ENCODE measurements at places on chromosomes 16 and 17.

GRCh38 chr16:85879975-85880831, 18.8 kb upstream of the IRF8 start:
- DNase-seq: peak; percentile 61

- DNase-seq: no peak
These were observed 413.5 kb downstream of the CPPED1 start for GRCh38 chr16:12390074-12390605.

DNA sequence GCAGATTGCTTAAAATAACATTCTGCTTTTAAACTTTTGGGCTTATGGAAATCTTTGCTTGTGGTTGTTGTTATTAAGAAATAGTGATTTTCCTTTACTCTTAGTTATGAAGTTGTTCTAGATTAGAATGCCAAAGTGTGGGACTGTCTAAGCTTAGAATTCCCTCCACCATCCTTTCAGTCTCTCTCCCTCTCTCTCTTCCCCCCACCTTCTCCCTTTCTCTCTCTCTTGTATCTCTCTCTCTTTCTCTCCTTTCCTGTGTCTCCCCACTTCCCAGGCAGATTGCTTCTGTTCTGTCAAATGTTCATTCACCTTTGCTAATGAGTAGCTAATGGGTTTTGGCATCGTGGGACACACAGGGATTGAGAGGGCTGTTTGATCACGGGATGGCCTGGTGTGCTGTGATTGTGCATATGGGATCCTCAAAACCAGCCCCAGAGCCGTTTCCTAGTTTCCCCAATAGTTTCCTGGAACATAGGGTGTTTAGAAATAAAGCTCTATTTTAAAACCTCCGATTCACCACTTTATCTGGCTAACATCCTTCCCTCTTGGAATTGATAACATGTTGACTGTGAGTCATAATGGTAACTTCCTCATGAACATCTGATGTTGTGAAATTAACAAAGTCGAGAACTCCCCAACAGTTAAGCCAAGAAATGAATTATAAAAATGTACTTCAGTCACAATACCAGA, 502.6 kb downstream of the TMEM114 start:
- DNase-seq: no peak

DNA sequence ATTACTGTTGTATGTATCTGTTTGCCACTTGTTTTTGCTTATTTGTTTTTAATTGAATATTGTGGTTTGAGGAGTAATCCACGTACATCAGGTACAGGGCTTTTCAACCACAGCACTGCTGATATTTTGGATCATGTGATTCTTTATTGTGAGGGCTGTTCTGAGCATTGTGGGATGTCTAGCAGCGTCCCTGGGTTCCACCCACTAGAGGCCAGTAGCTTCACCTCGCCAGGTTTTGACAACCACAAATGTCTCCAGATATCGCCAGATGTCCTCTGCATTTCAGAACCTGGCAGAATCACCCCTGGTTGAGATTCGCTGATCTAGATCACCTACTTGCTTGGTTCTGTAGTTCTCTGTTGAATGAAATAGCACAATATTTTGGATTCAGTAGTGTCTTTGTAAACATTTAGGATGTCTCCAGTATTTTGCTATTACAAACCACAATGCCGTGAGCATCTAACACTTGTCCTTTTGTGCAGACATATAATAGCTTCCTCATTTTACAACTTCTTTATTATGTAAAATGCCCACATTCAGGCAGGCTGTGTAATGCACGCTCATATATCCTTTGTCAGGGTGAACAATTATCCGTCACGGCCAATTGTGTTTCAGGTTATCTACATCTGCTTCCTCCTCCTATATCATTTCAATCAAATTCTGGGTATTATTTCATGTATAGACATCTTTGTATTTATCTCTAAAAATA, 380.3 kb downstream of the SNX29 start:
- no peak for DNase-seq

DNA sequence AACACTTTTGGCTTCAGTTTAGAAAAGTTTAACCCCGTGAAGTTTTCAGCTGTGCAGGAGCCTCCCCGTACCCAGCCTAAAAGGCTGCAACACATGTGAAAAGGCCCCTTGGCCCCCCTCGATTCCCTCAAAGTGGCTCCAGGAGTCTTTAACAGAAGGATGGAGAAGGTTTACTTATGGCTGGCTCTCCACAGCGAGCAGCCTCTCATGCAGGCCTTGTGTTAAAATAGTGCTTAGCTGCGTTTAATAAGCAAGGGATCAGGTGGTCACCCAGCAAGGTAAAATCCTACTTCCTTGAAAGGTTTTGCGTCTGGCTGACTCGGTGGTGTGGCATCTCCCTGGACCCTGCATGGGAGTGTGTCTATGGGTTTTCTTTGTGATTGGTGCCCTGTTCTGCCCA, 8.4 kb upstream of the CYLD start:
- no peak for DNase-seq

GRCh38 chr17:48296453-48296852, 133.6 kb downstream of the SKAP1 start:
- DNase-seq: no peak

- DNase-seq: no peak
These were observed 4.0 kb downstream of the NOG start for GRCh38 chr17:56597495-56597990.

GRCh38 chr17:81515530-81516041, 3.0 kb upstream of the ACTG1 start:
- no peak for DNase-seq

DNA sequence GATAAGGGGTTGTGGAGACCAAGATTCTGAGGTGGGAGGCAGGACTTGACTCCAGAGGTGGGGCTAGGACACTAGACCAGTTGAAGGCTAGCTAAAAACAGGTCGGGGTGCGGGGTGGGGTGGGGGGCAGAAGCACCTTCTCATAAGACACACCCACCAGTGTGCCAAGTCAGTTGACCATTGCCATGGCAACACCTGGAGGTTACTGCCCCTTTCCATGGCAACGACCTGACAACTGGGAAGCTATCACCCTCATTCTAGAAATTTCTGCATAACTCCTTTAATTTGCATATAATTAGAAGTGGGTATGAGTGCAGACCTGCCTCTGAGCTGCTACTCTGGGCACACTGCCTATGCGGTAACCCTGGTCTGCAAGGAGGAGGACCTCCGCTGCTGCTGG, 53.9 kb upstream of the ALOX12 start:
- DNase-seq: no peak

GRCh38 chr17:1847191-1847590, 17.4 kb downstream of the RPA1 start:
- DNase-seq: no peak

GRCh38 chr17:30000755-30001257, 59.4 kb downstream of the EFCAB5 start:
- no peak for DNase-seq

GRCh38 chr16:52906281-52906680, 146.4 kb downstream of the CHD9NB start:
- no peak for DNase-seq

DNA sequence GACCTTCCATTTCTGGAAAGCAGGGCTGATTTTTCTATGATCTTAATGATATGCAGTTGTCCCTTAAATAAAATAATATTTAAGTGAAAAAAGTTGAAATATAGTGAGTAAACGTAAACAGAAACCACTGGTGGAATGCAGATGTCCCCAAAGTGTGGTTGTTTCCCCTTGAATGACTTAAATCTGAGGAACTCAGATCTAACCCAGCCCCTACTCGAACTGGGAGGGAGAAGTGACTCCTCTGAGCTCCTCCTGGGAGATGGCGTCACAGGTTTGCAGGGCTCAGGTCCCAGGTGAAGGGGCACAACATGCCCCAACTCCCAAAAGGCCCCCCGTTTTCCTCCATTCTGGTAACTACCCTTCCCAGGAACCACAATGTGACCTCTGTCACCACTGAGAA, 142.8 kb downstream of the IRF8 start:
- DNase-seq: no peak

DNA sequence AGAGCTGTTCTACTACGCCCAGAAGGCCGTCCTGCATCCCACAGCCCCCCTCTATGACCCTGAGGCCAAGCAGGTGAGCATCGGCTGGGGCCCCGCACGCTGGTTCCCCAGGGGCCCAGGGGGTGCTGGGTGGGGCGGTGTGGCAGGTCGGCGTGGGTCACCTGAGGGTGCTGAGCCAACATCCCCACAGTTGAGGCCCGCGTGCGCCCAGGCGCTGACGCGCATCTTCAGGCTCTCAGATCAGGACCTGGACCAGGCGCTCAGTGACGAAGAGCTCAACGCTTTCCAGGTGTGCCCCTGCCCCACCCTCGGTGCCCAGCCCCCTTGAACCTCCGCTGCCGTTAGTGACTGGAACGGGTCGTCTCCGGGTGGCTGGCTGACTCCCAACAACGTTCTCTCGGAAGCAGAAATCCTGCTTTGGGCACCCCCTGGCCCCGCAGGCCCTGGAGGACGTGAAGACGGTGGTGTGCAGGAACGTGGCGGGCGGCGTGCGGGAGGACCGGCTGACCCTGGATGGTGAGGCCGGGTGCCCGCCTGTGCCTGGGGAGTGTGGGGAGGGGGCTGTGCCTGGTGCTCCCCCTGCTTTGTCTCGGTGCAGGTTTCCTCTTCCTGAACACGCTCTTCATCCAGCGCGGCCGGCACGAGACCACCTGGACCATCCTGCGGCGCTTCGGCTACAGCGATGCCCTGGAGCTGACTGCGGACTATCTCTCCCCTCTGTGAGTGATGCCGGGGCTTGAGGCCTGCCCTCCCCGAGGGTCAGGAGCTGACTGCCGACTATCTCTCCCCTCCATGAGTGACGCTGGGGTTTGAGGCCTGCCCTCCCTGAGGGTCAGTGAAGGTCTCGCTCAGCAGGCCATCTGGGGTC, 2.8 kb downstream of the RHOT2 start:
- DNase-seq: no peak

DNA sequence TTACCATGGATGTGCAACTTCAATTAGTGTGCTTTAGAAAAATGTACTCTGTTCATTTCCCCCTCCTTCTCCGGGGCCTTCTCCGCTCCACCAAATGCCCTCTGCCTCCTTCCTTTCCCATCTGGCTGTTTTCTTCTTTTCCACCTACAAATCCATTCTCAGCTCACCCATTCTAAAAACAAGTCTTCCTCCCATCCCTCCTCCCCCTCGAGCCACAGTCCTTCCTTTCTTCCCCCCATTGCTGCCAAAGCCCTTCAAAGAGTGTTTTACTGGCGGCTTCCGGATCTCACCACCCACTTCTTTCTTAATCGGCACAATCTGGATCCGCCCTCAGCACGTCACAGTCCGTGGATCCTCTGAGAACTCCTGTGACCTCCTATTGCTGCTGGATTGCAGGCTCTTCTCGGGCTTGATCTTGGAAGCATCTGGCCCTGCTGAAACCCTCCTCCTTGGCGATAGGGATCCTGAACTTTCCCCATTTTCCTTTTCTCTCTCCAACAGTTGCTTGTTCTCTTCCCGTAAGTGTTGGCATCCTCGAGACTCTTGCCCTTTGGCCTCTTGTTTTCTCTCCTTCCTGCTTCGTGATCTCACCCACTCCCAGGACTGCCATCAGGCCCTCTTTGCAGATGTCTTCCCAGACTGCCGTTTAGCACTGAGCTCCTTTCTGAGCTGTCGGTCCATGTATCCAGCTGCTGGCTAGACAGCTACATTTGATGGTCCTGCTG, 36.0 kb upstream of the FBXO47 start:
- DNase-seq: no peak

DNA sequence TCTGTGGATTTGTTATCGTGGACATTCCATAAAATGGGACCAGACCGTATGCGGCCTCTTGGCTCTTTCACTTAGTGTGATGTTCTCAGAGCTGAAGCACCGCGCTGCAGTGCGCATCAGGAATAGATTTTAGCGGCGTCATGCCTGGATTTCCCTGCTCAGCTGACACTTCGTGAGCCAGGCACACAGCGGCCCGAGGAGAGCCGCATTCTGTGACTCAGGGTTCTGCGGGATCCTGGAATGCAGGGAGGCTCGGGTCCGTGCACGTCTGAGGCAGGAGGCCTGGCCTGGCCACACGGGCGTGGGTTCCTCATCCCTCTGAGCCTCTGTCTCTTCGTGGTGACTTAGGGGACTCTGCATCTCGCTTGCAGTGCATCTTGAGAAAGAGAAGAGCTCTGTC, 13.4 kb downstream of the CBFA2T3 start:
- DNase-seq: no peak

GRCh38 chr17:46158323-46159296, 34.6 kb downstream of the KANSL1 start:
- DNase-seq: no peak

DNA sequence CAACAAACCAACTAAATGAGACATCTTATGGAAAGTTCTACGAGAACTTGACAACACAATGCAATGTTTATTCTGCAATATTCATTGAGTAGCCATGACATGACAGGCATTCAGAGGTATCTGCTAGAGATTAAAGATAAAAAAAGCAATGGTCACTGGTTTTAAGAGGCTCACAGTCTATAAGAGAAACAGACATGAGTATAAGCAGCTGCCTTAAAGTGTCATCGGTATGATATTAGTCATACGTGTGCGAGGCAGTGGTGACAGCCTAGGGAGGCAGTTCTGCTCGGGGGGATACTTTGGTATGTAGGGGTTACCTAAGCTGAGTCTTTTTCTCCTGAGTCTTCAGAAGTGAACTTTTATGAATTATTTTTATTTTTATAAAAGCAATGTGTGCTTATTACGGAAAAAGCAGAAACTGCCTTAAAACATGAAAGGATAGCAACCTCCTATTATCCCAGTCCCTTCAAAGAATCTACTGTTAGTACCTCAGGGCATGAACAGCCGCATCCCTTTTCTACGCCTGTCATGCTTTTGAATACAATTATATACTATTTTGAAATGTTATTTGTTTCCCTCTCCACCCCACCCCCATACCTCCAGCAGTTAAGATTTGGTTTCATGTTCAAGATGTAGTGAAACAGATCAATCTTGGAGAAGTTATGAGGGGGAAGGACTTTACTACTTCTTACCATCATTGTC, 7.7 kb downstream of the ST6GALNAC1 start:
- DNase-seq: no peak

DNA sequence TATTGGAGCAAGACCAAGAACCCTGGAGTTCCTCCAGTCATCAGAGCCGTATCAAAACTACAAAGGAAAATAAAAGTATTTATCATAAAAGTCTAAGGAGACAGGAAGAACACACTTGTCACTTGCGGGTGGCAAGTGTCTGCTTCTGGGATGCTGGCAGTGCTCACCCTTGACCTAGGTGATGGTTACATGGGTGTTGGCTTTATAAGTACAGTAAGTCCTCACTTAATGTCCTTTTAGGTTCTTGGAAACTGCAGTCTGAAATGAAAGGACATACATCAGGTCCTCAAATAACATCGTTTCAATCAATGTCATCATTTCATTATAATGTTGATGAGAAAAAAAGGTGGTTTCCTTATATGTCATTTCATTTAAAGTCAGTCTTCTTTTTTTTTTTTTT, 3.0 kb upstream of the AIPL1 start:
- DNase-seq: no peak

GRCh38 chr17:19713462-19713861, 2.9 kb downstream of the SLC47A2 start:
- DNase-seq: no peak

- DNase-seq: no peak
These were observed 4.8 kb upstream of the NGFR start for GRCh38 chr17:49490276-49490675.

- DNase-seq: no peak
These were observed 10.9 kb downstream of the JUP start for GRCh38 chr17:41775394-41776226.
